Uterus (tissue), 4 donors: ENCODE measurements at places on chromosomes 5 and 9. TPM values are rescaled to one million over a fixed set of nuclear protein-coding genes. Genes with fewer than 3 reads are reported as not detected.

DNA sequence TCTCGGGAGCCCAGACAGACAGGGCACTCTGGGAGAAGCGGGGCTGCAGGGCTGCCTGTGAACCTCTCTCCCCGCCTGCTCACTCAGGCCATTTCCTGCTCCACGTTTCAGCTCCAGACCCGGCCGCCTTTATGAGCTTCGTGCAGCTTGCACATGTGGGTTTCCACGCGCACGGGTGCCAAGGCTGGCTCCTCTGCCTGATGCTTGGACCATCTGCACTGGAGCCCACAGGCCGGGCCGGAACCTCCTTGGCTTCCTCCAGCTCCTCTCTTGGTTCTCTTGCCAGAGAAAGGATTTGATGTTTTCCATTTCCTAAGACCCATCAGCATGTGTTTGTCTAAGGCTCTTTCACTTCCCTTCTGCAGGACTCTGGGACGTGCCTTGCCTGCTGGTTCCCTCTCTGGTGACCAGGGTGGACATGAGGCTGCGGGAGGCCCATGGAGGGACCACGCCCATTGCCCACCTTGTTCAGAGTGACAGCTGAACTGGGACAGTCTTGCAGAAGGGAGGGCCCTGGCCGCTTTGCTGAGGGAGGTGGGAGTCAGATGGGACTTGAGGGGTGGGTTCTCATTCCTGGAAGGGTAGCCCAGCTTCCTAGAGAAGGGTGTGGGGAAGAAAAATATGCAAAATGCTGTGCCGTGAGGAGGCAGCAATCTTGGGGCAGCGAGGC, 23.3 kb upstream of the COL5A1 start:
- DNase-seq = peak; percentile 15

DNA sequence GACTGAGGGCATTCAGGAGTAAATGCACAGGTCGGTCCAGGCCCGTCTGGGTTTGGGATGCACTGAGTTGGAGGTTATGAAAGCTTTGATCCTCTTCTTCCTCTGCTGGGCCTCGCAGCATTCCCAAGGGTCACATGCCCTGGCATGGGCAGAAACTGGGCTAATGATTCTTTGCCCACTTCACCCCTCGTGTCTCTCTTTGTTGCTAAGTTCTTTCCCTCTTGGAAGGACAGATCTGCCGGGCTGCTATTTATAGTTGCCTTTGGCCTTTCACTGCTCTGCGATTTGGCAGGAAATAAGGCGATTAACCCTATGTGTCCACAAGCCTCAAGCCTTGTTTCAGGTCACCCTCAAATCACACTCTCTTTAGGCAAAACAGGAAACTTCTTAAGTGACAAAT, 66.9 kb downstream of the ENTREP1 start:
- DNase-seq = no peak

DNA sequence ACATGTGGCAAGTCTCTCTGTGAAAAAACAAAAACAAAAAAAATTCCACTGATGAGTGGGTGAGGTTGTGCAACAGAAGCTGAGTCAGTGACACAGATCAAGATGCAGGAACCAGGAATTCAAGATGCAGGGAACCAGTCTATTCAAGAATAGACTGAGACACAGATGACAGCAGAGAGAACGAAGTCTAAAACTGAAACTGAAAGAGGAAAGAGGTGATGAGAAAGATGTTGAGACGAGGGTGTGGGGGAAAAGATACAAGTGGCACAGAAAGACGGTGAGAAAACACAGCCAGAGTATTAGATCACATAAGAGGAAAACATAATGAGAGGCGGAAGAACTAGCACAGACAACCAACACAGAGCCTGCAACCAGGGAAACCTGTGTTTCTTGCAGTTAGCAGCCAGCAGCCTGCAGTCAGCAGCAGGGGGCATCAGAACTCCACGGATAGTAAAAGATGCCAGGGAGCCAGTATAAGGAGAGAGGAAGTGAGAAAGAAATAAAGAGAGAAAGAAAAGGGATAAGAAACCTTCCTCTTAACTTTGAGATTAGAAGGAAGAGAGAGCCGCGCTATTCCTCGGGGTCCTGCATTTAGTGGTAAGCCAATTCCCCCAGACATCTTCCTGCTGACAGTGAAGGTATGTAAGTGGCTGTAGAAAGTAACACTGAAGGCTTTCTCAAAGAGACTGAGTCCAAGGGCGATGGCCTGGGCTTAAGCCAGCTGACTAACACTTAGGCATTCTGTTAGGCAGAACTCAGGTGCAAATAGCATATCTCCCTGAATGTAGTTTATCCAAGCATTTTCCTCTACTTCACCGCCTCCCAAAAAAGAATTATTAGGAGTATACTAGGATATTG, 79.0 kb downstream of the TLR4 start:
- peak; percentile 39 for DNase-seq

CCNO gene
- total RNA-seq = 0.48 TPM

SPATA31E1 gene
- not detected for total RNA-seq

PDCD1LG2 gene
- 0.77 TPM for total RNA-seq

- DNase-seq = no peak
These were observed 33.7 kb downstream of the NACC2 start for GRCh38 chr9:136061405-136061804.

DNA sequence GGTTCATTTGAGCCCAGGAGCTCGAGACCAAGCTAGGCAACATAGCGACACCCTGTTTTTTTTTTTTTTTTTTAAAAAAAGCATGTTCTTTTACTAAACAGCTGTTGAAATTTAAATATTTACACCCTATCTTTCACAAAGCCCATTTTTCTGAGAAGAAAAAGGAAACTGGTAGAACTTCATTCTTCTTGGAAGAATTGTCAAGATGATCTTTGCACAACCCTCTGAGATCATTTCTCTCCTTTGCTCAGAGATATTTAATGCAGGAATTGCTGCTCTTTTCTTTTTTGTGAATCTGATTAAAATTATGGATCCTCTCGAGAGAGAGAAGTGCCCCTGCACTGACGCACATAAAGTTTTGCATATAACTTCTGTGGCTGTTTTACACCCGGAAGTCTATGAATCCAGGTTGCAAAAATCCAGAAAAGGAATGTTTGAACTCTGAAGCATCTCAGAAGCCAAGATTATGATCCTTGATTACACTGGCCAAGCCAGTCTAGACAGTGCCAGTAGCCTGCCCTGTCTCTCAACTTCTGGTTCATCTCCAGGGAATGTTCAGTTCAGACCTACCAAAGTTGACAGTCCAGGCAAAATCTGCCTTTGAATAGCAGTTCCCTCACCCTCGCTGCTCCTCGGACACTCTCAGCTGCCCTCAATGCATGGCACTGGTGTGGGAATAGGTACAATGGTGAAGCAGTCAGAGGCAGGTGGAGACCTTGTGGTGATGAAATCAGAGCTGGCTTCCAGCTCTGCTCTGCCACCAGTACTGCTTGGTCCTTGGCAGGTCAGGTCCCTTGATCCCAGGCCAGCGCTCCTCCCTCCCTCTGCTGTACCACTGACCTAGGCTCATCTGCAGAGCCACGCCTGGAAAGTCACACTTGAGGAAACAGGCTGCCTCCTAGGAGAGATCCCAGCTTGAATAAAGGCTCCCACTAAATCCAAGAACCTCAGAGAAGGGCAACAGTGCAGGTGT, 13.3 kb upstream of the SLC31A2 start:
- no peak for DNase-seq

DNA sequence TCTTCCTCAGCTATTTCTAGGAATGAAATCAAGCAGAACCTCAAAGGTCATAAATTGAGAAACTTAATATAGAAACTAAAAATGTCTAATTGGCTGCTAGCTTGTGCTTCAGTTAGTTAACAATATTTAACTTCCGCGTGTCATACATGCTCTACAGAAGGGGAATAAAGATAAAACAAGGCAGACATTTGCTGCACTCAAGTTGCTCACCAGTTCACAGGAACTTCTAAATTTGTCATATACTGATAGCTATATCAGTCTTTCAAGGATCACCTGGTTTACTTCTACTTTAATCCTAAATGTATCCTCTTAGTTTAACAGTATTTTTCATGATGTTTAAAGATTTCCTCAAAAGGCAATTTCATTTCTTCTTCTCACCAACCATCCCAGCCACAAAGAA, 8.4 kb downstream of the CCNH start:
- no peak for DNase-seq

GRCh38 chr9:14306672-14307660, 7.0 kb downstream of the NFIB start:
- DNase-seq = no peak

SLC25A2 gene
- 0.28 TPM for total RNA-seq

DNA sequence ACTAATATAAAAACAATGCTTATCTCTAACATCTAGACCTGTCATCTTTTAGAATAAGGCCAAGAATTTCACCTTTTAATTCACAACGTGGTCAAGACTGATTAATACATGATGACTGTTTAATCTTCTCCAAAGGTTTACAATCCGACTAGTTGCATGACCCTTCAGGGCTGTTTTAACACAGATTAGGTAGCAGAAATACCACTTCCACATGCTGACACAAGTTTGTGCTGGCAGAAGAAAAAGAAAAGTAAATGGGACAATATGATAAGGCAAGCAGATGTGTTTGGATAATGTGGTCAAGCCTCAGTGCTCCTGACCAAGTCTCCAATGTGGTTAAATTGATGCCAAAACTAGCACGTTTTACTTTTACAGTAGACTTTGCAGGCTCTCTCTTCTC, 31.1 kb downstream of the SEMA6A start:
- DNase-seq = no peak
